Caki2 (cell line): ENCODE measurements at places on chromosomes 6 and 20. TPM values are rescaled to one million over a fixed set of nuclear protein-coding genes. Genes with fewer than 3 reads are reported as not detected.

The DEFB124 gene
- not detected in 2 replicates for total RNA-seq

DNA sequence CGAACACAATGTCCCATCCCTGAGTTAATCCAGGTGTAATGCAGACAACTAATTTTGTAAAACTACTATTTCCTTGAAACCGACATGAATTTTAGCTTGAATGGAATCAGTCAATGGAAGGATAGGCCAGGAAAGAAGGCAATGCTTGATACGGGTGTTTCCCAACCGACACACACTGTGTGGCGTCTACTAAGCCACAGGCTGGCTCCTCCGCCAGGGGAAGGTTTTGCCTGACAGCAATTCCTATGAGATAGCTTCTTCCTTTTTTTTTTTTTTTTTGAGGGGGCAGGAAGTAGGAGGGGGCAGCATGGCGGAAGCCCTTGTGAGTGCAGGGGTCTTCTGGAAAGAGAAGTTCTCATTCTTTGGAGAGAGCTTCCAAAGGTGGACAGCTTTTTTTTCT lies 12.0 kb upstream of the LAMA4 start:
- DNase-seq, result no peak

- no peak for DNase-seq
These were observed 10.6 kb downstream of the PGK2 start for GRCh38 chr6:49776444-49776843.

- no peak for DNase-seq
These were observed 20.4 kb downstream of the IL20RA start for GRCh38 chr6:137024237-137024990.

DNA sequence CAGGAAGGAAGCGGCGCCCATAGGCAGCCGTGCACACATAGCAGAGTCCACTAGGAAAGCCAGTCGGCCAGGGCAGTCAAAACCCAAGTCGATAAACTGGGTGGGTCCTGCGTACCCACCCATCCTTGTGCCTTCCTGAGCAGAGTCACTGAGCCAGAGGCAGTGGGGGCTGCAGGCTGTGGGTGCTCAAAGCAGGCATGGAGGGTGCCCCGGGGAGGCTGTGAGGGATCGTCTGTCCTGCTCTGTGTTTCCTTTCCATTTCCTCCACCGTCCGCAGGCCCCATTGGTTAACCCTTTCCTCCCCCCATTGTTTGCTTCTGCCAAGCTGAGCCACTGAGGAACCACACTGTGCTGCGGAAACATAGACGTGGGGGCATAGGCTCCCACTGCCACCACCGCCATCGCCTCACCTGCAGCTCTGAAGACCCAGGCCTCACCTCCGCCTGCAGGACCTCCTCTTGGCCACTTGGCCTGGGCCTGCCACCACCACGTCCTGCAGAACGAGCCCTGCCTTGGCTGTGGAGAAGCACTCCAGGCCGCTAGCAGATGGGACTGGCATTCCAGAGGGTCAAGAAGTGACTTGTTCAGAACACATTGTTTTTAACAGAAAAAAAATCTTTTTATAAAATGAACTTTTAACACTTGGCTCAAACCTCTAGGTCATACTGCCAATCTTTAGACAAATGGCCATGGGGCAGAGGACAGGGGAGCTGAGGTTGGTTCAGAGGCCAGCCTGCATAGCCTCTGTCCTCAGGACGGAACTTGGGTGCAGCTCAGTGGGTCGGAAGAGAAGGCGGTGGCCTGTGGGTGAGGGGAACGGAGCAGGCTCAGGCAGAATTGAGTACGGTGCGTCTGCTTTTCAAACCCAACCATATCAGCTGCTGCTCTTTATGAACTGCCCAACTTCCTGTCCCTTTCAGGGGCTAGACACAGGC lies 52.6 kb downstream of the TCP11 start:
- no peak for DNase-seq

- no peak for DNase-seq
These were observed 31.9 kb downstream of the HIVEP2 start for GRCh38 chr6:142913036-142913510.

GRCh38 chr6:112232845-112233256 lies 21.5 kb downstream of the LAMA4 start:
- no peak for DNase-seq

- DNase-seq, result no peak
These were observed 26.9 kb upstream of the PPP1R3G start for GRCh38 chr6:5058254-5058653.

DNA sequence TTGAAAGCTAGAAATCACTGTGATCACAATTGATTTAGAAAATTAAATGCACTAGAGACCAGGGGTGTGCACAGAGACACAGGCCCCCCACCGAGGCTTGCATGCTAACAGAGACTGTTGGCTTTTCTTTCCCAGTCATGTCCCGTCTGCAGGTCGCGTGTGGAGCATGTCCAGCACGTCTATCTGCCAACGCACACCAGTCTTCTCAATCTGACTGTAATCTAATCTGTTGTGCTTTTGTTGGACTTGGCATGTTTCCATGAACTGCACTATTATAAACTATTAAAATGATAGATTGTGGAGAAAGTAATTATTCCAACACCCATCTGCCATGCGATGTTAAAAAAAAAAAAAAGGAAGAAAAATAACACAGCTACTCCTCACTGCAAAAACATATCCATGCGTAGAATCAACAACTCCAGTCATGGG lies 17.7 kb downstream of the MYLIP start:
- peak; percentile 38 for DNase-seq

GRCh38 chr6:33017694-33018353 lies 8.4 kb upstream of the HLA-DOA start:
- DNase-seq, result no peak

The UNC93A gene
- total RNA-seq, result not detected in 2 replicates

DNA sequence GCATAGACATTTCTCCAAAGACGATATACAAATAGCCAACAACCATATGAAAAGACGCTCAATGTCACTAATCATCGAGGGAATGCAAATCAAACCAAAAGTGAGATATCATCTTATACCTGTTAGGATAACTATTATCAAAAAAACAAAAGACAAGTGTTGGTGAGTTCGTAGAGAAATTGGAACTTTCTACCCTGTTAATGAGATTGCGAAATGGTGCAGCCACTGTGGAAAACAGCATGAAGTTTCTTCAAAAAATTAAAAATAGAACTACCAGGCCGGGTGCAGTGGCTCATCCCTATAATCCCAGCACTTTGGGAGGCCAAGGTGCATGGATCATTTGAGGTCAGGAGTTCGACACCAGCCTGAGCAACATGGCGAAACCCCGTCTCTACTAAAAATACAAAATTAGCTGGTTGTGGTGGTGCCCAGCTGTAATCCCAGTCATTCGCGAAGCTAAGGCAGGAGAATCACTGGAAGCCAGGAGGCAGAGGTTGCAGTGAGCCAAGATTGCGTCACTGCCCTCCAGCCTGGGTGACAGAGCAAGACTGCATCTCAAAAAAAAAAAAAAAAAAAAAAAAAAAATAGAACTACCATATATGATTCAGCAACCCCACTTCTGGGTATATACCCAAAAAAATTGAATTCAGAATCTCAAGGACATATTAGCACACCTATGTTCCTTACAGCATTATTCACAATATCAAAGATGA lies 170.0 kb upstream of the ZNF184 start:
- no peak for DNase-seq

GRCh38 chr6:6790891-6791290 lies 202.4 kb downstream of the LY86 start:
- DNase-seq, result peak; percentile 93
